Dorsolateral prefrontal cortex (tissue), 122 donors: ENCODE measurements at places on chromosomes 13 and 19.

DNA sequence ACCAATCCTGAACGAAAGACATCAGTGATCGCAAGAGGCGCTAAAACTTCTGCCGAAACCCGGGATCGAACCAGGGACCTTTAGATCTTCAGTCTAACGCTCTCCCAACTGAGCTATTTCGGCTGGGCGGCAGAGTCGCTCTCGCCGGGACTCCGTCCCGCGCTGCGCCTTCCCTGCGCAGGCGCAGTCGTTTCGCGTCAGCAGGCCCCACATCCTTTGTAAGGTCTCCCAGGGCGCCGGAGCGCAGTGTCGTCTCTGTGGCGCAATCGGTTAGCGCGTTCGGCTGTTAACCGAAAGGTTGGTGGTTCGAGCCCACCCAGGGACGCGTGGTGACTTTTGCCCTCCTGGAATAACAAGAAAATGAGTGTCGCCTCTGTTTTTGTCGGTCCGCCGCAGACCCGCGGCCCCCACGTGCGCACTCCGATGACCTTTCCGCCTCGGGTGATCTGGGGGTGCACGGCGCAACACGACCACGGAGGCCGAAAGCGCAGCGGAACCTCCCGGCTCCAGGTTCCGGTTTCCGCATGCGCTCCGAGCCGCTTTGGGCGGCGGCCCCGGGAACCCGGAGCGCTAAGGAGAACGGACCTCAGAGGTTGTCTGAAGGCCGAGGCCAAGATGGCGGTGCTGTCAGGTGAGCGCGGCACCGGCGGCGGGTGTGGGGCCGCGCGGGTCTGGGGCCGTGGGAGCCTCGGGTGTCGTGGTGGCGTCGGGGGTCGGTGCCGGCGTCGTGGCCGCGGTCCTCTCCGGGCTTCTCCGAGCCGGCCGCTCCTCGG, at the start of gene NDUFS7:
Gene NDUFS7, plus strand, starts transcription at position 596 of the 773 bp plus-strand sequence. Its CDS starts 20 bp downstream, at position 616.
- DNase-seq = peak; percentile 94

- no peak for DNase-seq
Measured at GRCh38 chr19:10639836-10640235, 14.3 kb upstream of the ILF3 start.

DNA sequence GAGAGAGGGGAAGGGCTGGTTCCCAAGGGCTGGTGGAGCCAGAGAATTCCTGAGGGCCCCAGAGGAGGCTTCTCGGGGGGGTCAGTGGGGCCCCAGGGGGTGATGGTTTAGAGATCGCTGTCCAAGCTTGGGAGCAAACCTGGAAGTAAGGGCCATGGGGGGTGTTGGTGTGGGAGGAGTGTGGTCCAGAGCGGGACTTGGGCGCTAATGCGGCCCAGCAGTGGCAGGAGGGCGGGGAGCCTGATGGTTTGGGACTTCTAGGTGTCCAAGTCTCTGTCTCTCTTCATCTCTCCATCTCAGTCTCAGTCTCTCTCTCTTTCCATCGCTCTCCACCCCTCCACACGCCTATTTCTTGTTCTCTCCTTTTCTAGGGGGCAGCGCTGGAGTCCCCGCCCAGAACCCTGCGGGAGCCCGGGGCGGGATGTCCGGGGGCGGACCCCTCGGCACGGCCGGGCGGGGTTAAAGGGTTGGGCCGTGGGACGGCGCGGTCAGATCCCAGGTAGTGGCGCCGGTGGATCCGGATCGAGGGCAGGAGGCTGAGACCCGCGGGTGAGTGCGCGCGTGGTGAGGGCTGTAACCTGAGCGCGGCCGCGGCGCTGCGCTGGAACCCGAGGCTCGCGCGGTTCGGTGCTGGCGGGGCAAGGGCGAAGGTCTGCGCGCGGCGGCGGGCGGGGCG, at the start of gene CYP4F22:
Gene CYP4F22, plus strand, starts transcription at position 491 of the 676 bp plus-strand sequence. CDS start 16,812 bp downstream, outside the sequence.
- DNase-seq = no peak

DNA sequence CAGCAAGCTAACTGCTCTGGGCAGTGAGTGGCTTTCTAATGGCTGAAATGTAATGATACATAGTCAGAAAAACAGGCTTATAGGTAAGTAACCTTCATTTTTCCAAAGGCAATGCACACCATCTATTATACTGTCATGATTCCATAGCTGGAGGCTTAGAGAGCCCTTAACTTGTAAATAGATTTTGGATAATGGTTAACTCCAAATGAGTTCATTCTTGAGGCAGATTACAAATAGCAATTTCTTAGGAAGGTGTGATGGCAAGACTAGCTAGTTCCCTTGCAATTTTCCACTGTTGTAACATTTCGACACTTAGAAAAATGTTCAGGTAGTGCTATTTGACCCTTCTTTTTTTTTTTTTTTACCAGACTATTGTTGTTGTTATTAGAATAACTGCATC, 789.8 kb upstream of the PCDH9 start:
- DNase-seq = no peak

- DNase-seq = peak; percentile 96
Measured at GRCh38 chr19:12933287-12934072, at the start of gene FARSA. FARSA (minus strand) TSS chr19:12933711; CDS start chr19:12933696, 15 bp downstream.

GRCh38 chr13:76239031-76239680, 603.0 kb downstream of the LMO7 start:
- no peak for DNase-seq

- DNase-seq = no peak
Measured at GRCh38 chr13:113949546-113949945, 24.3 kb downstream of the C13orf46 start.

GRCh38 chr13:100341327-100341726, 247.3 kb downstream of the GGACT start:
- no peak for DNase-seq

- DNase-seq = no peak
Measured at GRCh38 chr13:97141564-97142005, 80.5 kb upstream of the MBNL2 start.

DNA sequence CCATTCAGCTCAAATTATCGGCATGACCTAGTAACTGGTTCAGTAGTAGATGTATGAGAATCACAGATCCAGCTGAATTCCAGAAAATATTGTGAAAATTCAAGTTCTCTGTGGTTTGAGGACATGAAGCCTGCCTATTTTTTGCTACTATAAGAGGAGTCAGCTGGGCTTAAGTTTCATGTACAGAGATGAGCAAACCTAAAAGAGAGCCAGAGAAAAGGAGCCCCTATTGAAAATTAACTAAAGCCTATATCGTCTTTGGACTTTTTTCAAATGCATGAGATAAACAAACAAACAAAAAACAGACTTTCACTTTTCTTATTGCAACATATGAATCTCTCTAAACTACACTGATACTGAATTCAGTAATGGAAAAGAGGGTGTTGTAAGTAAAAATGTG, 106.8 kb upstream of the SPRY2 start:
- DNase-seq = no peak

DNA sequence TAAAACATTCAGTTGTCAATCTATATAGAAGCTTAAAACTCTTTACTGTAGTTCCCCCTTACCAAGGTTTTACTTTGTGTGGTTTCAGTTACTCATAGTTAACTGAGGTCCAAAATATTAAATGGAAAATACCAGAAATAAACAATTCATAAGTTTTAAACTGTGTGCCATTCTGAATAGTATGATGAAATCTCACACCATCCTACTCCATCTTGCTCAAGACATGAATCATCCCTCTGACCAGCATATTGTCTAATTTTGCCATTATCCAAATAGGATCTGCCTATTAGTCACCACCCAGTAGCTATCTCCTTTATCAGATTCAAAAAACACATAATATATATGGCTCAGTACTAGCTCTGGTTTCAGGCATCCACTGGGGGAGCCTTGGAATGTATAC, 22.4 kb downstream of the ZNF571 start:
- DNase-seq = no peak

GRCh38 chr19:44069415-44069814, 2.5 kb upstream of the ZNF284 start:
- no peak for DNase-seq

DNA sequence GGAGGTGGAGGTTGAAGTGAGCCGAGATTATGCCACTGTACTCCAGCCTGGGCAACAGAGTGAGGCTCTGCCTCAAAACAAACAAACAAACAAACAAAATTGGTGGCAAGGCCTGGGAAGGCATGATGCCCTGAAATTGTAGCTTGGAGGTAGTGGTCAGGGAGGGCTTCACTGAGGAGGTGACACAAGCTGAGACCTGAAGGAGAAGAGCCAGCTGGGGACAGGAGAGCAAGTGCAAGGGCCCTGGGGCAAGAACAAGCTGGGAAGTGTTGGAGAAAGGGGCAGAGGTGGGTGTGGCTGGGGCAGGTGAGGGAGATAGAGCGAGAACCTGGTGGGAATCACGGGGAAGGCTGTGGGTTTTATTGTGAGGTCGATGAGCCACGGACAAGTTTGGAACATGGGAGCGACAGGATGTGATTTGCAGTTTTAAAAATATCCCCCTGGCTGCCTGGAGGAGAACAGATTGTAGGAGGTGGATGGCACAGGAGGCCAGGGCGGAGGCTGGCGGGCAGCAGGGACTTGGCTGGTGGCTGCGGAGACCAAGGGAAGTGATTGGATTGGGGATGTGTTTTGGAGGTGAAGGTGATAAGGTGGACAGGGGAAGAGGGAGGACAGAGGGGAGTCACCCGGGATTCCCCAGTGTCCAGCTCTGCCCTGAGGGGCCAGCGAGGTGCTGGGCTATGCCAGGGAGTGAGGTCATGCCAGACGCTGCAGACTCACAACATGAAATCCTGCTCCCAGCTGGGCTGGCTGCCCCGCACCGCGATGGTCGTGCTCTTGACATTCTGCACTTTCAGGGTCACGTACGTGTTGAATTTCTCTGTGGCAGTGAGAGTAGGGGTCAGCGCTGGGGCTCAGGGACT, 14.0 kb downstream of the UNC13A start:
- no peak for DNase-seq
